ENCODE measurements at places on chromosomes 4 and X.

DNA sequence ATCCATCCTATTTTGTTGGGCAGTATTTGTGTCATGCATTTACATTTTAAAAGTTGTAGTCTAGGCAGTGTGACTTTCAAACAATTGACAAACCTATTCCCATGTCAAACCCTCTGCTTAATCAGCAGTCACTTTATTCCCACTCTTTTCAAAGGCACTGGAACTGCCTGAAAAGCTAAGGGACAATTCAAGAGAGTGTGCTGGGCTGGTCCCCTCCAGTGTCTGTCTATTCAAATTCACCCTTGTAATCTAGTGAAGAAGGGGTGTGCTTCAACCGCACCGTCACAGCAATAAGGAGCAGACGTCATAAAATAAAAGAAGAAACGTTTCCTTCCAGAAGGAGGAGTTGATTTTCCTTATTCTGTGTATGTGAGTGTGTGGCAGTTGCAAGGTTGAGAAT, 197.0 kb upstream of the MAD2L1 start:
- no peak for DNase-seq

DNA sequence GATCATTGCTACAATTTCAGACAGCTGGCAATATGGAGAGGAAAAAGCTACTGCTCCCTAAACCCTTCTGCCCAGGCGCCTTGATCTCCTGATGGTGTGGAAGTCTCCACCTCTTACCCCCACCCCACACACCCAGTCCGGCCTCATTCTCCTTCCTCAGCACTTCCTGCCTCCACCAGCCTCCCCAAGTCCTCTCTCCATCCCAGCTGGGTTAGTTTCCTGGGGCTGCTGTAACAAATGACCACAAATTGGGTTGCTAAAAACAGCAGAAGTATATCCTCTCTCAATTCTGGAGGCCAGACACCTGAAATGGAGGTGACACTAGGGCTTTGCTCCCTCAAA, 1.1 kb upstream of the CCNQ start:
- no peak for DNase-seq

DNA sequence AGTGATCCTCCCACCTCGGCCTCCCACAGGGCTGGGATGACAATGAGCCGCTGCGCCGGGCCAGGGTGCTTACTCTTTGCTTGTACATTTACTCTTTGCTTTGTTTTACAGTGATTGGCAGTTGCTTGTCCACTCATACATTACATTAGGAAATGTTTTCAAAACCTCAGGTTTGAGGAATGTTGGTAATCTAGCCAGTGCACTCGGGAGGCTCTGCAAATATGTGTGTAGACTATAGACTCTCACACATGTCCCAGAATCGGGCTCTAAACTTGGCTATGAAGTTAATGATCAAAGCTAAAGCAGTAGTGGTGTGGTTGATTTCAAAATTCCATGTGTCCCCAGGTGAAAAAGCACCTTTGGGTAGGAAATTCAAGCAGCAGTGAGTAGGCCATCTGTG, 20.5 kb downstream of the TRMT44 start:
- no peak for DNase-seq

- DNase-seq = no peak
Measured at GRCh38 chr4:157739242-157739641, 433.6 kb downstream of the GASK1B start.

DNA sequence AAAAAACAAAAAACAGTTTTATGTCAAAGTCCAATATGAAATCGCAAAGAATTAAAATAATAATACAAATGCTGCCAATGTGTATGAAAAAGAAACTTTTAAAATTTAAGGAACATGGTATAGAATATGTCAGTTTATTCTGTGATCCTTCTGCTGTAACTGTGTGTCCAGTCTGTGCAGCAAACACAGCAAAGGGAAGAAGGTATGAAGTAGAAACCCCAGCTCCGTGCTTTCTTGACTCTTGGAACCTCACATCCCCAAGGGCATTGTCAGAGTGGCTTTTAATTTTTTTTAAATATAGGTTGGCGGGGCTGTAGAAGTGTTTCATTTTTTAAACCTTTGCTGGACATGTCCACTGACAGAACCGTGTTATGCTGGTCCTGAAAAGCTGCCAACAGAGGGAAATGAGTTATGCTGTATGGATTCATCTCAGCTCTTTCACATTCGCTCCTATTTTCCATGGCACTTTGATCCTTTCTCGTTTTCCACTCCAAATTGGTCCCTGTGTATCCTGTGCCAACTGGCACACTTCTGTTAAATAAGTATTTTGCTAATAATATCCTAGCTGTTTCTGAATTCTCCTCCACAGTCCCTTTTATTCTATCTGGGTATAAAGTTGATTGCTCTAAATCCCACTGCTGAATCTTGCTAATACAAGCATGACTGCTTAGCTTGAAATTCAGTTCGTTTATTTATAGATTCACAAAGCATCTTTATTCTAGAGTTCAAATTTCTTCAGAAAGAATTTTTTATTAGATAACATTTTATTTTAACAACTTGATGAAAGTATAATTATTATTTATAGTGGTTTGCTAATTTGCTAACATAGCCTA, 127.0 kb upstream of the DDIT4L start:
- no peak for DNase-seq

- DNase-seq = no peak
Measured at GRCh38 chr4:106287353-106287969, 28.5 kb downstream of the TBCK start.

DNA sequence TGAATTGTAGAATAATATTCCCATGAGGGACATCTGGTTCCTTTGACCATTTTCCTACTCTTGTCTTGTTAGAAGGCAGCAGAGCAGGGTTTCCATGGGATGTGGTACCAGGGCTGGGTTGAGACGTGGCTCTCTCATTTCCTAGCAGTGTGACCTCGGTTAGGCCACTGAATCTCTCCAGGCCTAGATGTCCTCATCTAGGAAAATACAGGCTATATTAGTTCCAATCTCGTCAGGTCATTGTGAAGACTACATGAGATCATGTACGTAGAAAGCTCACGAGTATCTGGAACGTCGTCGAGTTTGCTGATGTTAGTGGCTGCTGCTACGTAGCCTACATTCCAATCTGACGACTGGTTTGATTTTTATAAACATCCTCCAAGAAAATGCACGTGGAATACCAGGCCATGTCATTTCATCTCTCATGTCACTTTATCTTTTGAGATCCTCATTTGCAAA, 278.2 kb upstream of the GATB start:
- no peak for DNase-seq

- no peak for DNase-seq
Measured at GRCh38 chr4:1227816-1228215, 21.1 kb downstream of the CTBP1 start.

GRCh38 chr4:173912384-173912783, 371.1 kb downstream of the FBXO8 start:
- no peak for DNase-seq

GRCh38 chr4:43693876-43694275, 754.7 kb downstream of the KCTD8 start:
- no peak for DNase-seq

- no peak for DNase-seq
Measured at GRCh38 chr4:137526681-137527080, 5.6 kb downstream of the PCDH18 start.

DNA sequence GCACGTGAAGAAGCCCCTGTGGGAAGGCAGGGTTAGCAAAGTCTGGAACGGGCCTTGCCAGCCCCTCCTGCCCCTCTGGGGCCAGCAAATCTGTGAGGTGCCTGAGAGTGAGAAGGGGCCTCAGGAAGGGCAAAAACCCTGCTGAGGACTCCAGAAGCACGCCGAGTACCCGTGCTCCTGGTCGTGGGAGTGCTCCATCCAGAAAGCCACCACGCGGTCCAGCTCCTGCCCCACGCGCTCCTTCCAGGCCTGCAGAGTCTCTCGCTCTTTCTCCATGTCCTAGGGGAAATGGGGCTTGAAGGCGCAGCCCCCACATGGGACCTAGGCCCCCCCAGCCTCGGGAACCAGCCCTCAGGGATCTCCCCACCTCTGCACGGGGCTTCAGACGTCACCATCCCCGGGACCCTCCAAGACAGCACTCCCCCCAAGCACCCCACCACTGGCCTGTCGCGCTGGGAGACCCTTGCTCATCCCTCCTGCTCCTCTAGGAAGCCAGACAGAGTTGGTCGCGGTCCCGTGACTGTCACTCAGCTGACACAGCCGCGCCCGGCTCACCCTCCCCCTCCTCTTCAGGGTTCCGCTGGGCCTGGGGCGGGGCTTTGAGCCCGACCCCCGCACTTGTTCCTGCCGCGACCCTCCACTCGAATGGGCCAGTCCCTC, at the start of gene RENBP:
RENBP (minus strand) TSS at position 504 of the 660 bp plus-strand sequence; CDS start at position 471, 33 bp downstream.
- peak; percentile 40 for DNase-seq

- DNase-seq = no peak
Measured at GRCh38 chrX:3820167-3820566, 106.7 kb upstream of the PRKX start.

DNA sequence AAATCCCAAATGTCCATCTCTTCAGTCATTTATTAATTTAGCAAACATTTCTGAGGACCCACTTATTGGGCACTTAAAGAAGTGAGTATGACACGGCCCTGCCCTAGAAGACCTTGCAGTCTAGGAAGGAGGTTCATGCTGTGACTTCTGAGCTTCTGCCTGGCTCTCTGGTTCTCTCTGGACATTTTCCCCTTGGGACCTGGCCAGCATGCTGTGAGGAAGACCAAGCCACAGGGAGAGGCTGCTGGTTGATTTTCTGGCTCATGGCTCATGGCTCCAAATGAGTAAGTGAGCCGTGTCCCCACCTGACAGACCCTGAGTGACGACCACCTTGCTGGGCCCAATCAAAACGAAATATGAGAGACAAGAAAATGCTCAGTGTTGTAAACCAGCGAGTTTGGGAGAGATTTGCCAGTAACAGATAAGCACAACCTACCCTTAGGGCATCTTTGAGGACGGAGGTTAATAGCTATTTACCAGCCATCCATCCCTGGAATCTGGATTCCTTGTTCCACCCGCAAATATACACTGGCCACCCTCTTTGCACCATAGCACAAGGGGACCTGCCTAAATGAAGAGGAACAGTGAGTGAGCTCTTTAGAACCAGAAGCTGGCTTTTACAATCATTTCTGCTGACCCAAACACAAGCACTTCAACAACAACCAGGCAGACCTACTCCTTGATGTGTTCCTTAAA, 876 bp downstream of the MPP1 start:
- no peak for DNase-seq

DNA sequence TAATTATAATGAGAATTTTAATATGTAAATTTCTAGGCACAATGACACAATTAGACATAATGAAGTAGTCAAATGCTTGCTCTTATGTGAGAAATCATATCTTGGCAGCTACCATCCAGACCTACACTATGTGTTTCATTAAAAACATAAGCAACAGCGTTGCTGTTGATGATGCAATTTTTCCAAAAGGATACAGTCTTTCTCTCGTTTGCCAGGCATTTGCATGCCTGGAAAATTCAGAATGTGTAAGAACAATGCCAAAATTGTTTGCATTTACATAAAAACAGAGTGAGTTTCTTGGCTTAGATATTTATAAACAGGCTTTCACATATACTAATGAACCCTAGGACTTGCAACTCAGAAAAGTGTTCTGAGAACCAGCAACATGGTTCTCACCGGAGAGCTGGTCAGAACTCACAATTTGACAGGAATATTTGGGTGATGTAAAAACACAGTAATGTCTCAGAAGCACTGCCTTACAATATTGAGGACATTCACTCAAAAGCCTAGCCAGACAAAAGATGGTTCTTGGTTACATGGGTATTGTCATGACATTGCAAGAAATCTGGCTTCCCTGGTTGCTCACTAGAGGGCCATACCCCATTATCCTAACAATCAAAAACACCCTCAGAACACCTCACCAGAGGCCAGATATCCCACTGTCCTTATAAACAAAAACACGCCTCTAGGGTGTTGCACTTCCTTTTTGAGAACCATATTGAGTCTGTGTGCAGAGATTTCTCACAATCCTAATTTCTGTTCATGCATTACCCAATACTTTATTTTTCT, 1029.0 kb upstream of the AGA start:
- no peak for DNase-seq

GRCh38 chr4:7909463-7910262, 30.0 kb downstream of the AFAP1 start:
- DNase-seq = no peak

DNA sequence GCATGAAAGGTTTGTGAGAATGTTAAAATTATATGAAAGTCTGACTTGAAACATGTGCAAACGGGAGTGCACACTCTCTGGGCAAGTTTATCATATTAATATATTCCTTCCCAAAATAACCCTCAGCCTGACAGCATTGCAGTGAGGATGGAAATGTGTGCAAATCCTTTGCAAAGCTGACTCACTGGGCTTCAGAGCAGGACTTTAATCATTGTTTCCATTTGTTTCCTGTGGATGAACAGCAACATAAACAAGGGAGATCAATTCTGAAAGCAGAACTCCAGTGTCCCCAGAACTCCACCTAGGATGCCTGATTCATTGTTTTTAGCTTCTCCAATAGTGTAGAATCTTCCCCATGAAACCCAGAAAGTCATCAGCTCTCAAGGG, 32.9 kb downstream of the SLC2A9 start:
- no peak for DNase-seq

- no peak for DNase-seq
Measured at GRCh38 chr4:70816894-70817293, 22.8 kb downstream of the GRSF1 start.

DNA sequence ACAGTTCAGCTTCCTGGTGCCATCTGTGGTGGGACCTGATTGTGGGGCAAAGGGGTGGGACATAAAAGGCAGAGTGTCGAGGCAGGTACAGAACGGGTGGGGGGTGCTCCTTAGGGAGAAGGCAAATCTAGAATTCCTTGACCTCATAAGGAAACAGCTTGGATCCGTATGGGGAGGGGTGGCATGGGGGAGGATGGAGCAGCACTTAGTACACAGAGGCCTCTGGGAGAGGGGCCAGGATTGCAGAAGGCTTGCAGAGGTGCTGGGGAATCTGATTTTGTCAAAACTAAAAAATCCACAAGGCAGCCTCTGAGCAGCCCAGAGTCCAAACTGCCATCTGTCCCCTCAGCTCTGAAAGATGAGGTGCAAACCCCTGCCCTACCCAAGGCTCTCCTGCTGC, 2.3 kb upstream of the EMD start:
- no peak for DNase-seq

GRCh38 chr4:2608291-2608690, 71.8 kb downstream of the FAM193A start:
- DNase-seq = no peak
